ENCODE measurements at places on chromosomes 7 and 10. TPM values are rescaled to one million over a fixed set of nuclear protein-coding genes. Genes with fewer than 3 reads are reported as not detected.

Gene VWA2
- not detected for total RNA-seq

Gene RET
- 5.9 TPM for total RNA-seq

Gene ZNF467
- total RNA-seq, result 11.3 TPM

Gene APBB1IP
- 0.27 TPM for total RNA-seq

Gene MTG1
- total RNA-seq, result 23.1 TPM

Gene ELFN1
- total RNA-seq, result 4.4 TPM

GRCh38 chr7:68642727-68643126 lies 955.5 kb upstream of the AUTS2 start:
- no peaks in the 10 kb centered on the region for H3K36me3 ChIP-seq
- H3K4me3 ChIP-seq, result no peak overlapping the region
- H3K4me1 ChIP-seq, result no peaks in the 10 kb centered on the region
- H3K27ac ChIP-seq, result no peak overlapping the region
- no peaks in the 10 kb centered on the region for H3K27me3 ChIP-seq

DNA sequence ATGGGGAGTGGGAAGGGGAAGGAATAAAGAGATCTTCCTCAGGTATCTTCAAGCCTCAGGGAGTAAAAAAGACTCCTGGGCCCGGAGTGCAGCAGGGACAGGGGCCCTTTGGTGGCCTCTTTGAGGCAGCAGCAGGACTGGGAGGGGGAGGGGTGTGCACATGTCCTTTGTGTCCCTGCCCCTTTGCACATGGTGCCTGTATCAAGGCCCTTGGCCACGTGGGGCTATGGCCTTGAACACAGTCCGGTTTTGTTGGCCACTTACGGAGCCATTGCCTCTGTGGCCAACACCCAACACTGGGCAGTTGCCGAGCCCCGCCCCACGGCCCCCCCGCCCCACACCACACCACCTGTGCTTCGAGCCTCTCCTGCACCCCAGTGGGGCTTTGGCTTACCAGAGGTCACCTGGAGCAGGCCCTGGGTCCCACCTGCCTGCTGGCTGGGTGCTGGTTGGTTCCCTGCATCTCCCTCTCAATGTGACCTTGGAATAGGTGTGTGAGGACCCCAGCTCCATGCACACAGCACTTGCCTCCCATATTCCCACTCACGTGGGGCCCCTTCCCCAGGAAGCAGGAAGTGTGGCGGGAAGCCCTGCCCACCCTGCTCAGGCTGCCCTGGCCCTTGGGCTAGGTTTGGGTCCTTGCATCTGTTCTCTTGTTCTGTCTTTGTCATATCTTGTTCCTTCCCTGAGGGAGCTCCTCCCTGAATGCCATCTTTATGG lies 5.4 kb downstream of the SAP25 start:
- no peaks in the 10 kb centered on the region for H3K36me3 ChIP-seq
- H3K27ac ChIP-seq, result no peak overlapping the region
- H3K4me3 ChIP-seq, result no peak overlapping the region
- no peaks in the 10 kb centered on the region for H3K27me3 ChIP-seq
- H3K4me1 ChIP-seq, result peaks cover 17% of the 10 kb centered on the region

DNA sequence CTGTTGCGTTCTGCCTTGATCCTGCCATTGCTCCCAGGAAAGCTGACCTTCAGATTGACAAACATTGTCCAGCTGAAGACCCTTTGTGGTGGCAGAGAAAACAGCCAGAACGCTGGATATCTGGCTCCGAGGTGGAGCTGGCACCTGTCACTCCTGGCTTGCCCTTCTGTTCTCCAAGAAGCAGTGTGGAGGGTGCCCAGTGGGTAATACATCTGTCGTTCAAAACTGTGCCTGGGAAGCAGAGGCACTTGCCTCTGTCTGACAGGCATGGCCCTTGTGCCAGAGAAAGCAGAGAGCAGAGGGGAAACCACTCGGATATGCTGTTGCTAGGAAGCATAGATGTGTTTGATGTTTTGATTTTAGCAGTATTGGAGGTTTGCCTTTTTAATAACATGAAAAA lies 231.4 kb downstream of the BMPER start:
- H3K4me3 ChIP-seq, result no peak overlapping the region
- no peaks in the 10 kb centered on the region for H3K27me3 ChIP-seq
- H3K4me1 ChIP-seq, result no peaks in the 10 kb centered on the region
- no peaks in the 10 kb centered on the region for H3K36me3 ChIP-seq

DNA sequence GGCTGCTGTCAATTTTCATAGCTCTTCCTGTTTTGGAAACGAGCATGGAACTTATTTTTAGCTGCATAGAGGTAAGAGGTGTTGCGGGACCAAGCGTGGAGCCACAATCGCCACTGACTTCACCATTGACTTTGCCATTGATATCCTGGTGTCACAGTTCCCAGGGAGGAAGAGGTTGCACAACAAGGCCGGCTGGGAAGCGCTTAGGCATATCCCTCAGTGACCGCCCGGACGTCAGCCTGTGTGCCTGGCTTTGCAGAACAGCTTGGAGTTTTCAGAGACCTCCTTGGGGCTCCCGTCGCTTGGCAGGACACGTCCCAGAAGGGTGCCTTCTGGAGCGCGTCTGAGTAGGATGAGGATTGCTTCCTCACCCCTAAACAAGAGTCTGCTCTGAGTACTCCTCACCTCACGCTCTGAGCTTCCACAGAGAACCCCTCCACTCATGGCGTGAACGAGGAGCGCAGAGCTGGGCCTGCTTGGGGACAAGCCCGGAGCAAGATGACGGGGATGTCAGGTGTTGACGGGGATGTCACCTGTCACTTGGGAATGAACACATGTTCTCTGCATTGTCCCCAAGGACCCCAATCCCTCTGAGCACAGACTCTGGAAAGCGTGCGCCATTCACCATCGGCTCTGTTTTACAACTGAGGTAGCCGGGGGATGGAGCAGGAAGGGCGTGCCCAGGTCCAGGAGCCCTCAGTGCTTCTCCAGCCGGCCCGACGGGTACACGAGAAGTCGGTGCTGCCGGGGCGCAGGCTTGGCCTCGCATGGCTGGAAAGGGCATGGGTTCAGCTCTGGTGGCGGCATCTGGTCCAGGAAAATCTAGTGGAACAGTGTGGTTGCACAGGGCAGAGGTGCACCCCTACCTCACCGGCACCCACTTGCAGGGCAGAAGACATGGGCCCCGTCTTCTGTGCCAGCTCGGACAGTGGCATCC lies 192.3 kb upstream of the SHH start:
- H3K27ac ChIP-seq, result no peak overlapping the region
- no peaks in the 10 kb centered on the region for H3K4me1 ChIP-seq
- H3K4me3 ChIP-seq, result no peak overlapping the region

GRCh38 chr7:29991937-29992336 lies 2.3 kb upstream of the SCRN1 start:
- H3K27me3 ChIP-seq, result no peaks in the 10 kb centered on the region
- H3K27ac ChIP-seq, result no peak overlapping the region
- DNase-seq, result no peak
- no peak overlapping the region for H3K4me3 ChIP-seq
- no peaks in the 10 kb centered on the region for H3K36me3 ChIP-seq

DNA sequence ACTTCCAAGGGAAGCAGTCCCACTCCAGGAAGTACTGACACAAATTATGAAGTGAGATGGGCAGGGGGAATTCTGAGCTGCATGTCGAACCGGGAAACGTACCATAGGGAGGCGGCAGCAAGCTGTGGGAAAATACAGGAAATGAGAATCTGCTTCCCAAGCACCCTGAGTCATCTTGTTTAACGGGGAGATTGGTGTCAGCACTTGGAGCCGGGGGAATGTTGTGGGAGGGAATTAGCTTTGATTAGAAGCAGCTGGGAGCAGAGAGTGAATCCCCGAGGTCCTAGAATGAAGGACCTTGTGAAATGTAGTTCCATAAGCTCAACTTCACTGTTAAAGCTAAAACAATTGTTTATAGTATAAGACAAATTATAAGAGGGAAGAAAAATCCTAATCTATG lies 141.4 kb upstream of the PRKCQ start:
- H3K27ac ChIP-seq, result peak overlapping the region; percentile 63
- peaks cover 18% of the 10 kb centered on the region for H3K4me1 ChIP-seq
- H3K36me3 ChIP-seq, result no peaks in the 10 kb centered on the region
- H3K27me3 ChIP-seq, result no peaks in the 10 kb centered on the region
- peak; percentile 37 for DNase-seq

DNA sequence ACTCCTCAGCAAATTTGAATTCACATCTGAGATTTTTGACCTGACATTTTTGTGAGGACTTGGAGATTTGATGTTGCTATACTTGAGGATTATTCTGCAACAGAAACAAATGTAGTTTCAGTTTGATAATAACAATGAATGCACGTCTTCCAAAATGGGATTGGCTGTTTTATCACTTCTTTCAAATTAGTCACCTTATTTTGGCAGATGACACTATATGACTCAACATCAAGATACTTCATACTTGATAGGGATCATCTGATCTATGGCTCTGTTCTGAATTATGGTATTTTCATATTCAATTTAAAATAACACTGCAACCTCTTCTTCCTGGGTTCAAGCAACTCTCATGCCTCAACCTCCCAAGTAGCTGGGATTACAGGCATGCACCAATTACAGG lies 24.2 kb downstream of the ARL5B start:
- H3K4me1 ChIP-seq, result peaks cover 51% of the 10 kb centered on the region
- no peak overlapping the region for H3K27ac ChIP-seq
- H3K4me3 ChIP-seq, result no peak overlapping the region

GRCh38 chr10:80517416-80518142 lies 20.1 kb upstream of the SH2D4B start:
- H3K27me3 ChIP-seq, result no peaks in the 10 kb centered on the region
- H3K4me3 ChIP-seq, result no peak overlapping the region
- peaks cover 28% of the 10 kb centered on the region for H3K36me3 ChIP-seq
